ENCODE measurements at places on chromosomes 1 and 21.

DNA sequence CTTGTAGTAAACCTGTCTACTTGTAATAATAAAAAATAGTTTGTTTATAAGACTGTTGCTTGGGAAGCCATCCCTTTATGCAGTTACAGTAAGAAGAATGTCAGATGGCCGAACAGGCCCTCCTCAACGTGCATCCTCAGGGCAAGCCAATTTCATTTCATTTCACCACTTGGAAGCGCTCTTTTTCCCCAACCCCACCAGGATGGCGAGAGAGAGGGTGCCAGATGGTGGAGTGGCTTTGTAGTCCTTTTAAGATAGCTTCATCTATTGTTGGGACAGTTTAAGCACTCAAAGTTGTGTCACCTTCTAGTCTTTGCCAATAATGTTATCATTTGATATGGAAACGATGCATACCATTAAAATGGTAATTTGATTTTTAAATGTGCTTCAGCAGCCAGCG, 356.3 kb upstream of the CAMK1G start:
- no peak for DNase-seq
- no peak overlapping the region for H3K27ac ChIP-seq
- H3K27me3 ChIP-seq = peaks cover 9% of the 10 kb centered on the region
- no peak overlapping the region for H3K4me3 ChIP-seq

- no peak overlapping the region for H3K27ac ChIP-seq
- H3K27me3 ChIP-seq = peaks cover 17% of the 10 kb centered on the region
- no peaks in the 10 kb centered on the region for H3K4me1 ChIP-seq
- H3K36me3 ChIP-seq = no peaks in the 10 kb centered on the region
- no peak for DNase-seq
Observed at GRCh38 chr1:233744779-233745513, 131.0 kb downstream of the KCNK1 start.

DNA sequence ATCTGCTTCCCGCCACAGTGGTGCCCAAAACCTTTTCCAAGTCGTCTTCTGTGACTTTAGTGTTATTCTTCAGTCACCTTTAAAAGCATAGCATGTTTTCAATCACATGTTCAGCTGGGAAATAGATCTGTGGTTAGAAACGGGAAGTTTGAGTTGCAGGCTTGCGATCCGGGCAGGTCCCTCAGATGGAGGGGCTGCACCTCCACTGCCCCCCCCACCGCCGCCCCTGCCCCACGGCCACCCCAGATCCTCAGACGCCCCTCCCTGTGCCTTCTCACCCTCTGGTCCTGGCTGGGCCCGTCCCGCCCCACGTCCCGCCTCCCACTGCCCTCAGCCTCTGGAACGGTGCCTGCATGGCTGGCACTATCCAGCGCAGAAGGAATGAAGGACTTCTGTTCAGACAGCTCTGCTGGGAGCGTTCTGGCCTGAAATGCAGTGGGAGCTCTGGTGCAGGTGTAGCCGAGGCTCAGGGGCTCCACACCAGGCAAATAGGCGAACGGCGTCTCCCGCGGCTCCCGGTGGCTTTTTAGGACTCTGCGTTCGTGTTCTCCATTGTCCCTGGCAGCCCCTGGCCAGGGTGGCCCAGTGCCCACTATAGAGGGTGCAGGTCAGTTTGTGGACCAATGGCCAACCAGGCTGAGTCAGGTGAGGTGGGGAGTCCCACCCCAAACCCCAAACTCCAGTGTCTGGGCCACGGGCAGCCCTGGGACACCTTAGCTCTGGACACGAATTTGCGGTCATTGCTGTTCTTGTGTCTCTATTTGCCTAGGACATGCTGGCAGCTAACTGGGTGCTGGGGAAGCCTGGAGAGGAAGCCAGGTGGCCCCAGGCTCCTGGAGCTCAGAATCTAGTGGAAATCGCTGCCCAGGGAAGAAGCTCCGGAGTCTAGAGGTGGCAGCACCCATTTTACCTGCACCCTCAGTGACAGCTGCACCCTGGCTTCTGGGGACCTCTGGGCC, 67.1 kb downstream of the FAAP20 start:
- no peaks in the 10 kb centered on the region for H3K36me3 ChIP-seq
- no peak for DNase-seq
- peak overlapping the region; percentile 43 for H3K4me3 ChIP-seq
- H3K27ac ChIP-seq = peak overlapping the region; percentile 78
- H3K27me3 ChIP-seq = no peaks in the 10 kb centered on the region

GRCh38 chr1:10775763-10776162, 20.7 kb downstream of the CASZ1 start:
- H3K4me1 ChIP-seq = no peaks in the 10 kb centered on the region
- H3K27me3 ChIP-seq = no peaks in the 10 kb centered on the region
- H3K4me3 ChIP-seq = no peak overlapping the region
- H3K27ac ChIP-seq = no peak overlapping the region
- no peaks in the 10 kb centered on the region for H3K36me3 ChIP-seq

DNA sequence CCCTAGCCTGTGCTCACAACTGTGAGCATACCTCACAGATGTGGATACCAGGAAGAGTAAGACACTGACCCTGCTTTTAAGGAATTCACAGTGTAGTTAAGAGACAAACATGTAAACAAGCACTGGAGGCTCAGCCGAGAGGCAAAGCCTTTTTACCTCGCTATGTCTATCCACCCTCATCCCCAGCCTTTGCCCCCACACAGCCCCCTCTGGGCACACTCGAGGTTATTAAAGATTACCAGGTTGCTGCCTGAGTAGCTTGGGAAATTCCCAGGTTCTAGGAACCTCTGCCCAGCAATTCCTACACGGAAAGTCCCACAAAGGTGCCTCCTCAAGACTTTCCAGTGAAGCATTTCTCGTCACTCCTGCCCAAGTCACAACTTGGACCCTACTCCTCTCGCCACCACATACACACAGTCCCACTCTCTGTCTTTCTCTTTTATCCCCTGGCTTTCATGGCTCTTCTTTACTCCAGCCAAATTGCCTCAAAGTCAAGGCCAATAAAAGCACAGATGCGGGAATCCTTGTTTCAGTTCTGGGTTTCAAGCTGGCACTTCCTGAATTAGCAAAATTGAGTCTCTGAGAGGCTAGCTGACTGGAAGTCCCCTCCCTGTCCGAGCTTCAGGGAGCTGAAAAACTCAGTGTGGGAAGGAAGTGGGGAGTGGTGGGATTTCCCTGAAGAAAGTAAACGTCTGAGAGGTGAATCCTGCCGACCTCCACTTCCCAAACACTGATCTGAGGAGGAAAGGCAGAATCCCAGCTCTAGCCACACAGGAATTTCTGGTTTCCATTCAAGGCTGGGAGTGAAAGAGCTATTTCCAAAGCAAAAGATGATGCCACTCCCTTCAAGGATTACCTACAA, 7.6 kb downstream of the DENND2D start:
- H3K27me3 ChIP-seq = no peaks in the 10 kb centered on the region
- DNase-seq = no peak
- H3K4me3 ChIP-seq = peak overlapping the region; percentile 99
